ENCODE measurements at places on chromosomes 4 and X.

- DNase-seq = no peak
Observed at GRCh38 chr4:102525504-102525903, 24.3 kb downstream of the NFKB1 start.

DNA sequence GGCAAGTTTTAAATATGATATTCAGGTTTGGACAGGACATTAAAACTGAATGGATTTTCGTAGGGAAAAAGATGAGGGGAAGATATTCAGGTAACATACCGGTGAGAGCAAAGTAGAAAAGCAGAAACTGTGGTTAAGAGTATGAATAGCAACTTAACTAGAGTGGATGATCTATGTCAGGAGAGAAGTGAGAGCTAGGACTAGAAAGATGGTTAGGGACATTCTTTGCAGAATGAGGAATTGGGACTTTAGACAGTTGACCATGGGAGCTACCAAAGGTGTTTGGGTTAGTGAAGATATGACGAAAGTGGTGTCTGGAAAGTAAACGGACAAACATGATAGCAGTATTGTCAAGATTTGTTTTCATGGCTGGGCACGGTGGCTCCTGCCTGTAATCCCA, 45.2 kb downstream of the ANXA5 start:
- no peak for DNase-seq

- no peak for DNase-seq
Observed at GRCh38 chrX:73268463-73268862, 53.8 kb upstream of the NAP1L2 start.

DNA sequence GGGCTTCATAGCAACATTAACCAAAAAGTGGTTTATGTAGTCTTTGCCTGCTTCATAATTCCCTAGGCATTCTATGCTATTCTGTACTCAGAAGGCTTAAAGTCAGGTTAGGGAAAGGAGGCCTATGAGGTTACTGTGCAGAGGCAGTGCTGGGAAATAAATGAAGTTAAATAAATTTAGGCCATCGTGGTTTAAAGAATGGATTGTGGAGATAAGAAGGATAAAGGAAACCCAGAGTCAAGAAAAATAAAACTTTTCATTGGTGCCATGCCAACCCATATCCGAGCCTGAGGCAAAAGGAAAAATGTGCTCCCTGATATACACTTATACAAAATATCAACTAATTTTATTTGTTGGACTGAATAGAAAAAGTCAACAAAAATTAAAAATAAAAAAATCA, 70.2 kb downstream of the AR start:
- DNase-seq = no peak

GRCh38 chrX:12554206-12554605, 237.0 kb upstream of the PRPS2 start:
- DNase-seq = no peak

DNA sequence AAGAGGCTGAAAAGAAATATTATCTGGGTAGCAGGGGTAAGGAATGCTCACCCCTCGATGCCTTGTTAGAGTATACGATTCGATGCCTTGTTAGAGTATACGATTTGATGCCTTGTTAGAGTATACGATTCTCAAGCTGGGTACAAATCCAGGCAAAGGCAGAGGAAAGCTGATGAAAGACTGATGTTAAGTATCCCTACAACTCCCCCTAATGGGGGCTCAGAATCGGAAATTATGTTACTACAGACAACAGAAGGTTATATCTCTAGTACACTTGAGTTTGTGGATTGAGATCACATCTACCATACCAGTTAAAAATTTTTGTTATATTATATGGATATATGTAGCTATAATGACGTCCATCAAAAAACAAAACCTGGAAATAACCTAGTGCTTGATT, 4.8 kb downstream of the LRRC66 start:
- DNase-seq = no peak

DNA sequence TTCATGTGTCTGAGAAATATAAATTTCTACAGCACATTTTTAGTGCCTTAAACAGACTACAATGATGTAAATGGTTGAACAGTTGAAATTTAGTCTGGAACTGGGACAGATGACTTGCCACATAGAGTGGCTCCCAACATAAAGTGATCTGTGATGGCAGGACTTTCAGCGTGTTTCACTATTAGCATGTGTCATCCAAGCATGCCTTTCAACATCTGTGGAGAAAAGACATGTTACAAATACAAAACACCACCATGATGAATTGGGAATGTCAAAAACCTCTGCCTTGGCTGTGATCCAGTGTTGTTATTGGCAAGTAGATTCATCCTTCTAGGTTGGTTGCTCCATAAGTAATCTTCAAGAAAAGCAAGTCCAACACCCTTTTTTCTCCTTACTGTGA, 348.7 kb downstream of the MAPK10 start:
- DNase-seq = no peak

DNA sequence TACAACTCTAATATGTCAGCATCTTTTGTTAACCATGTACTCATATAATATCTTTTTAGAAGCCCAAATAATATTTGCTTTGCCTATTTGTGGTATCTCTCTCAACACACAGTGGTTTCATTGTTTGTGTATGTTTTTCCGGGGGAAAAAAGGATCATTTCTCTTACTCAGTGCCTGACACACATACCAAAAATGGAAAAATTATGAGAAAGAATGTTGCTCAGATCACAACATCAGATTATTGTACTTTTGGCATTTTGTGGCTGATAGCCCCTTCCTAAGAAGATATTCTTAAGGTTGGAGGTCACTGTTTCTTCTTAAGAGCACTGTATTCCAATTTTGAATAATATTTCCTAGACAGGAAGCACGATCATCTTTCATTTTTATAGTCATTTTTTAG, 93.6 kb downstream of the PDLIM5 start:
- DNase-seq = no peak

DNA sequence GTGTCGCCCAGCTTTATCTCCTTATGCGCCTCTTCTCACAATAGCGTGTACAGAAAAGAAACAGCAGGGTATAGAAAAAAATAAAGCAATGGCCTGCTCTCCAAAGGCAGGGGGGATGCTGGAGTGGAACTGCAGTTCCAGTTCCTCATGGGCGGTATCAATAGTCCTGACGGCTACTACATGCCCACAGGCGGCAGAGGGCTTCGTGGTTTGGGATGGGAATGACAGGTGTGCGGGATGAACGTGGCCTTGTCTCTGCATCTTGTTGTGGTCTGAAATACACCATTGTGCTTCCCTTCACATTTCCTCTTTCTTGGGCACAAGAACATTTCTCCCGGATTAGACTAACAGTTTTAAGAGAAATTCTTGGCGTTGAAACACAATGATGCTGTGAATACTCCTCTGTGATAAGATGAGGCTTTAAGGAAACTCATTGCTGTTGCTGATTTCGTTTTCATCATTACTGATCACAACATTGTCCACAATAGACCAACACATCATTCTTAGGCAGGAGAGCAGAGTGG, 124.1 kb upstream of the IGFBP7 start:
- DNase-seq = no peak

- no peak for DNase-seq
Observed at GRCh38 chr4:128527946-128528576, 240.4 kb upstream of the PGRMC2 start.

DNA sequence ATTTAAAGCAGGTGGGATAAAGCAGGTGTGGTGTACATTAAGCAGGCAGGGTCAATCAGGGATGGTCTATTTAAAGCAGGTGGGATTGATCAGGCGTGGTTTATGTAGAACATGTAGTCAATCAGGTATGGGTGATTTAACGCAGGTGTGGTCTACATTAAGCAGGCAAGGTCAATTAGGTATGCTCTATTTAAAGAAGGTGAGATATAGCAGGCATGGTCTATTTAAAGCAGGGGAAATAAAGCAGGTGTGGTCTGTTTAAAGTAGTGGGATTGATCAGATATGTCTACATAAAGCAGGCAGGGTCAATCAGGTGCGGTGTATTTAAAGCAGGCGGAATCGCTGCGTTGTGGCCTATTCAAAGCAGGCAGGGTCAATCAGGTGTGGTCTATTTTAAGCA, 88.6 kb upstream of the MXRA5 start:
- DNase-seq = no peak

- no peak for DNase-seq
Observed at GRCh38 chr4:63788271-63788670, 621.0 kb downstream of the TECRL start.

DNA sequence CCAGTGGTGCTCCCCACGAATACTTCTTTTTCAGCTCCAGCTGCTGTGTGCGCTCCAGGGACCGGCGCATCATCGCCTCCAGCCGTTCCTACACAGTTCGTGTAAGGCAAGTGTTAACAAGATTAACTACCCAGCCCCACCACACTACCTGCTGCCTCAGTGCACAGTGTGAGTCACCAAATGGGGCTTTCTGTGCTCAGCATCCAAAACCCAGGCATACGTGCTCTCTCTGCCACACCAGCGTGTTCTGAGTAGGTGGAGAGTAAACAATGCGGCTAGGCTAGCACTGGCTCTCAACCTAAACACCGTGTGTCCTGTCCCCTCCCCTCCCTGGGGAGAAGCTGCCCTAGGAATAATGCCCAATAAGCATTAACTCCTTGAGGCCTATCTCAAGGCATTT, 60.0 kb downstream of the MAP7D2 start:
- DNase-seq = no peak

DNA sequence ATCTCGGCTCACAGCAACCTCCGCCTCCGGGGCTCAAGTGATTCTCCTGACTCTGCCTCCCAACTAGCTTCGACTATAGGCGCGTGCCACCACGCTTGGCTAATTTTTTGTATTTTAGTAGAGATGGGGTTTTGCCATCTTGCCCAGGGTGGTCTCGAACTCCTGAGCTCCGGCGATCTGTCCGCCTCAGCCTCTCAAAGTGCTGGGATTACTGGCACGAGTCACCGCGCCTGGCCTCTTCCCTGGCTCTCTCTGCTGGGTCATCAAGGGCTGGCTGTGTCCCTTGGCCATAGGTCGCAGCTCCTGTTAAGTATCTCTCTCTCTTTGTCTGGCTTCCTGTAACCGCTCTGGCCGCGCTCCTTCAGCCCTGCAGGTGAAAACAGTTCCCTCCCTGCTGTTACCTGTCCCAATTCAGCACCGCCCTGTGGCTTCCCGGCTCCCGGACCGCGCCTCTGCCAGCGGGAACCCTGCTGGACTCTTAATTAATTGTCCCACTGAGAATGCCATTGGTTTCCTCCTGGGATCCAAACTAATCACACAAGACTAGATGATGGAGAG, 1.3 kb upstream of the RGS12 start:
- DNase-seq = no peak

DNA sequence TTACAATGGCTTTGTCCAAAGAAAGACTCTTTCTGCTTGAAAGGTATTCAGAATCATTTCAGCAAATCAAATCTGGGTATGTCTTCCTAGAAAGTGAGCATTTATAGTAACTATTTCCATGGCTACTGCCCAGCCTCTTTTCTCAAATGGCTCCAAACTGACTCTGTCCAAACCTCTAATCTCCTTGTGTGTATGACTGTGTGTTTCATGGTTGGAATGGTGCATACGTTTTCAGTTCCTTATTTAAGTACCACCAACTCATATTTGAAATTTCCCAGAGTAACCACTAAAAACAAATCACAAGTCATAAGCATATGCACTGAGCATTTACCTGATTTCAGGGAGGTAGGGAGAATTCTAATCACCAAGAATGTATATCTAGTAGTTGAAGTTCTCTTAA, 106.0 kb downstream of the TMEM144 start:
- DNase-seq = no peak

- DNase-seq = no peak
Observed at GRCh38 chr4:77154761-77155499, 2.1 kb upstream of the CCNG2 start.

Data from activated T-helper 1 cell treated with Interleukin-2 at 50 U/mL for 16 hours (primary cell).